Activated effector memory CD4-positive, alpha-beta T cell treated with Interleukin-2 at 50 U/mL for 16 hours (primary cell): ENCODE measurements at places on chromosomes 1 and 21.

DNA sequence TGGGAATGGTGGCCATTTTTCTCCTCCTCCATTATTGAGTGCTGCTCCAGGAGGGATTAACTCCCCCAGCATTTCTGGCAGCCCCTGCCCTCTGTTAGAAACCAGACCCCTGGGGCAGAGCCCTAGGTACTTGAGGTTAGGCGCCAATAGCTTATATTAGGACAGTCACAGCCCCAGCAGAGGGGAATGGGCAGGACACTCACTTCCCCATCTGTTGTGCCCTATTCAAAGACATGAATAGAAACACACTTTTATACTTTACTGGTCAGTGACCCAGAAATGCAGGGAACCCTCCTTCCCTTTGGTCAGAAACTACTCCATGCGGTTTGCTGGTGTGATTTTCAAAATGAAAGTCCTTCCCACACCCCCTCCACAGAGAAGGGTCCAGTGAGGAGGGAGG, 267.7 kb downstream of the PTBP2 start:
- no peak for DNase-seq

- no peak for DNase-seq
Observed at GRCh38 chr1:227789084-227790033, 26.1 kb upstream of the PRSS38 start.

DNA sequence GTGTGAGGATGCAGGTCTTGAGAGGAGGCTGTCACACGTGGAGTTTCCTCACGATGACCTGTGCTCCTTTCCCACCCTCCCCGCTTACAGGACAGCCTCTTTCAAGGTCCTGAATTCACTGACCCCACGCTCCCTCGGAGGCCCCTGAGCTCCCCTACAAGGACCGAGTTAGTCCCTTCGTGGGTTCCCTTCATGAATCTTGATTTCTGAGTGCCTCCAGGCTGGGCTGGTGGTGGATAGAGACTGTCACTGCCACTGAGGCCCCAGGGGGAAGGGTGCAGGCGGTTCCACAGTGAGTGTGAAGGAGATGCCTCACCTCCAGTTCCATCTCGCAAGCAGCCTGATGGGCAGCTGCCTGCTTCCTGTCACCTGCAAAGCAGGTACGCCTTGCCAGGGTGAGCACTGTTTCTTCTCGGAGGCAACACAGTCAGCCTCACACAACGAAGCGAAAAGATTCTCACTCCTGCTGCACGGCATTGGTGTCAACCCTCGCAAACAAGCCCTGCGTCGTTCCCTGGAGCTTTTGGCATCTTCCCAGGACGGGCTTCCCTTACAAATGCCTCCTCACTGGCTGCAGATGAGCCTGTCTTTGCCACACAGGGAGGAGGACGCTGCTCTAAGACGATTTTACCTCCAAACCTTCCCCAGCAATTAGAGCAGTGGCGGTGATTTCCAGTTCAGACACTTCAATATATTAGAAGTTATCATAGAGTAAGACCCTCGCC, 26.7 kb upstream of the PCP4 start:
- DNase-seq: no peak

DNA sequence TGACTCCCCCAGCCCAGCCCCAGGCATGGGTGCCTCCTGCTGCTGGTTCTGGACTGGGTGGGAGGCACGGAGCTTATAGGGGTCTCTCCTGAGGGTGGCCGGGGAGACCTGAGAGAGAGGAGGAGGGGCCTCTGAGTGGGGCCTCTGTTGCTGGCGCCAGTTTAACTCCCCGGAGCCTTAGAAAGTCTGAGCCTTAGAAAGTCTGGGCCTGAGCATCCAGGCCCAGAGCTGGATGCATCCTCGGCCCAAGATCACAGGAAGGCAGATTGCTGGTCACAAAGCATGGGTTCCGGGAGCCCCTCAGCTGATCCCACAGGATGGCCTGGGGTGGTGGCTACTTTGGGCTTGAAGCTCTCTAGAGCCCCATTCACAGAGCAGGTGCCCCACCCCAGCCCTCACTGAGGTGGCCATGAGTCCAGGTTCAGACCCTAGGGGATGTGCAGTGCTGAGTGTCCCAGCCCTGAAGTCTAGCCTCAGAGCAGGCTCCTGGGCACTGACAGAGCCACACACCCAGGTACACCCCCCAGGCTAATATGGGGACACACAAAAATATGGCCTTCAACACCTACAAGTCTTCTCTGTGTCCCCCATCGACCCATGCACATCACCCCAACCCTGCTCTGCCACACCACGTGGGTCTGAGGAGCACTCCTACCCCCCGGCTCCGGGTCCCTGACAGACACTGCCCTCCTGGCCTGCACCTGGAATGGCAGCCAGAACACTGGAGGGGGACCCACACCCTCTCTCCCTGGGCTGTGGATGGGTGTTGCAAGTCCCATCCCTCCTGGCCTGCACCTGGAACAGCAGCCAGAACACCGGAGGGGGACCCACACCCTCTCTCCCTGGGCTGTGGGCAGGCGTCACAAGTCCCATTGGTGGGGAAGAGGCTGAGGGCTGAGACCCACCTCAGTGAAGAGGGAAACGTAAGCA, 9.7 kb downstream of the PLA2G2F start:
- DNase-seq: no peak

DNA sequence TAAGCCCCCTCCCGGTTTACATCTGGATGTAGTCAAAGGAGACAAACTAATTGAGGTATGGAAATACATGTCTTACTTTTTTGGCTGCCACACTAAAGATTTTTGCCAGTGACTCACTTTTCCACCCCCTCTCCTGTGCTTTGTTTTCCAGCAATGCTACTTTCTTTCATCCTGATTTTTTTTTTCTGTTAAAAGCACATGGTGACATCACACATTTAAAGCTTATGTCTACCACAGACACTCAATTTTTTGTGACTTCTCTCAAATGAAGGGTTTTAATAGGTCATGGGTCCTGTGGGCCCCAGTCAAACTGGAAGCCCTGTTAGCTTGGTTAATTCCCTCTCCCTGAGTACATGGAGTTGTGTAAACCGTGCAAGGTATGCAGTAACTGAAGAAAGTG, 2.2 kb downstream of the PPP1R8 start:
- no peak for DNase-seq

DNA sequence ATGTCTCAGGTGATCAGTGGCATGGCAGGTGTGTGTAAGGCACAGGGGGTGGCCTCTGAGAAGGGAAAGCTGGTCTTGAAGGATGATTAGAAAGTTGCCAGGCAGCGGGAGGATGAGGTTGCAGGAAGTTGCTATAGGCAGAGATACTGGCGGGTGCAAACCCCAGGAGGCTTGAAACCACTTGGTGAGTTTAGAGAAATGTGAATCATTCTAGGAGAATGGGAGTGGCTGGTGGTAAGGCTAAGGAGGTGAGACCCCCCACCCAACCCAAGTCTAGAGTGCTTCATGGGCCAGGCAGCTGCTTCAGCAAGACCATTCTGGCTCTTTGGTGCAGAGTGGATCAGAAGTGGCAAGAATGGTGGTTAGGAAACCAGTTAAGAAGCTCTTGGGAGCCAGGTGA, 9.0 kb downstream of the SH2D2A start:
- DNase-seq: no peak

DNA sequence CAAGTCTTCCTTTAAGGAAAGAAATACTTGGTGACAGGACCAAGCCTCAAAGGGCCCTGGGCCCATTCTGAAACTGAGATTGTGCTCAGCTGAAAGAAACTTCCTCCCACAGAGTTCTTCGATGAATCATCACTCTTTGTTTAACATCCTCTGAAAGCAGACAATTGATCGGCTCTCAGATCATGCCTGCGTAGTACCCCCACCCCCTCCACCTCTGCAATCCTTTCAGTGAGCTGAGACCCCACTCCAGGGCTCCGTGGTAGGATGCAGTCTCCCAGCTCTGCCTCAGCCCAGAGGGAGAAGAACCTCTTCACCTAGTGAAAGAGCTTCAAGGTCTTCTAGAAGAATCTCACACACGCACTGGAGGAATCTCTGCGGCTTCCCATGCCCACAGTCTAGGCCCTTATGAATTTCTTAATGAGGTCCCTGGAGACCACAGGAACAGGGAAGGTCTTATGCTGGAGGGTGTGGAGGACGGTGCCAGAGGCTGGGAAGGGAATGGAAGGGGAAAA, 104.9 kb upstream of the SOD1 start:
- peak; percentile 2 for DNase-seq

DNA sequence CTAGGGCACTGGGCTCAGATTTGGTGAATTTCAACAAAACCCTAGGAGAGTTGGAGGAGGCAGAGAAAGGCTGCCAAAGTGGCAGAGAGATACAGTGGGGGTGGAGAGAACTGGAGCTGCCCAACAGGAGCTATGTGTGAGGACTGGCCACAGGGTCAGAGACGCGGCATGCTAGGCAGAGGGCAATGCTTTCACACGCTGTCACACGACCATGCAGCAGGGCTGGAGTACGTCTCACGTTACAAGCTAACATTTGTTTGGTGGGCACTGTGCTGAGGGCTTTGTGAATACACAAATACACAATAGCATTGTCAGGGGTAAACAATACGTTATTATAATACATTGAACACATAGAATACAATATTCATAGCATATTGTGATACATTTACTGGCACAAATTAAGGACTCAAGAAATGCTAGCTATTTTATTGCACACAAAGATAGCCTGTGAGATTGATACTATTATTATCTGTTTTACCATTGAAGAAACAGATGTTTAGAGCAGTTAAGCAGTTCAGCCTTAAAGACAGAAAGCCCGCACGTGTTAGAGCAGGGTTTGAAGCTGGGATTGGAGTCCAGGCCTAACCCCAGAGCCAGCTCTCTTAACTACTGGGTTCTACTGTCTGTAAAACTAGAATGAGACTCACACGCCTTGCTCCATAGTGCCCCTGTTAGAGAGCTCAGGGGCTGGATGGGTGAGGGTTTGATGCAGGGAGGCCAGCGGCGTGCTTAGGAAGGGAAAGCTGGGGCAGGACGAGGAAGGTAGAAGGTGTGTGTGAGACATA, 4.5 kb downstream of the RAB7B start:
- DNase-seq: no peak

- no peak for DNase-seq
Observed at GRCh38 chr1:5909576-5910275, 82.5 kb downstream of the NPHP4 start.

DNA sequence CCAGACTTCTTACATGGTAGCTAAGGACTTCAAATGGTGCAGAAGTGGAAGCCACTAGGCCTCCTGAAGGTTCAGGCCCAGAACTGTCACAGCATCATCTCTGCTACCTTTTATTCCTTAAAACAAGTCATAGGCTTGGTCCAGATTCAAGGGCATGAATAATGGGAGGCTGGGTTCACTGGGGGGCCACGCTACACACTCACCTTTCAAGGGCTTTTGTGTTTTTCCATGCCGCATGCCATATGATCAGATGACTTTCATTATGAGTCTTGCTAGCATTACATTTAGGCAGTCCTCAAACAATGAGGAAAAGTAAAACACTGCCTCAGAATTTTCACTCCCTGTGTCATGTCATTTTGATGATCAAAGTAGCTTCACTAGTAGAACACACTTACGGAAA, 83.4 kb downstream of the VPS26C start:
- no peak for DNase-seq

DNA sequence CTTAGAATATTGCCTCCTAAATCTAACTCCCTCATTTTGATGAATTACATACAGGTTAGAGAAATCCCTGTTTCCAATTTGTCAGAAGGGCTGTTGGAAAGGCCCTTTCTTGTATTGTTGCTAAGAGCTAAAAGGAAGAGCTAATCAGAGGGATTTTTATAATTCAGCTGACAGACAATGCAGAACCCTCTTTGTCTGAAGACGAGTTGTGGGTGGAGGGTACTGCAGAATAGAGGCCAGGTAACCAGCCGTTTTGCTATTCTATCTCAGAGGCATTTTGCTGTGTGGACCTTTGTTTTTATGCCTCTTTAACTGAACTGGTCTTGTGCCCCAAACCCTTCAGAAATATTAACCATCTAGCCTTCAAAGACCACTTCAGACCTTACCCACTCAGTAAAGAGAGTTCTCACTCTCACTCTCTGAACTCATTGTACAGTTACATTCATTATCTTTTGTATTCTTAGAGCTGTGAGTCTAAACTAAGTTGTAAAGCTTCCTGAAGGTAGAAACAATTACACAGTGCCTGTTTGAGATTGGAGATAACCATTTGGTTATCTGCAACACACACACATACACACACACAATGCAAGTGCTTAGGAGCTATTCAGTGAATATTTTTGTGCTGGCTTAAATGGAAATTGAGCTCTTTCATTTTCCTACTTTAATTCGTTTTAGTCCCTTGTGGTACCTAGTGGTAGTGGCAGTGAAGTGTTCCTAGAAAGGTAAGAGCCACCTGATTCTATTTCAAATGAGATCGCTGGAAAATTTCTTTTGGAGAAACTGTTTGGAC, 19.7 kb downstream of the KPNA6 start:
- DNase-seq: no peak

GRCh38 chr1:55213151-55213884, 1.8 kb downstream of the USP24 start:
- DNase-seq: no peak

DNA sequence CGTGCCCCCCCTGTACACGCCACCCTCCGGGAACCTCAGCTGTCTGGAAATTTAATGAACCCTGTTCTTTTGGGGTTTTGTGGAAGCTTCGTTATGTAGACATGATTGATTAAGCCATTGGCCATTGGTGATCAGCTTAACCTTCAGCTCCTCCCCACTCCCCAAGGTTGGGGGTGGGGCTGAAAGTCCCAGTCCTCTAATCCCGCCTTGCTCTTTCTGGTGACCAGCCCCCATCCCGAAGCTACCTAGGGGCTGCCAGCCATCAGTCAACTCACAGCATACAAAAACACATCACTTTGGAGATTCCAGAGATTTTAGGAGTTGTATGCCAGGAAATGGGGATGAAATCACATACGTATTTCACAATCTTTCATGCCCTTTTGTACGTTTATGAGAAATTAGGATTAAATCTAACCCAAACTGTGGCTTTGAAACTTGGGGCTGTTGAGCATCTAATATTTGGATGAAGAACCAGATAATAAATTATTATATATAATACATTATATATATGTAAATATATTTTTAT, 52.3 kb downstream of the BACE2 start:
- no peak for DNase-seq

GRCh38 chr1:19420606-19421005, 64.7 kb downstream of the CAPZB start:
- DNase-seq: no peak

- DNase-seq: no peak
Observed at GRCh38 chr1:20602851-20603450, 14.1 kb downstream of the CDA start.

DNA sequence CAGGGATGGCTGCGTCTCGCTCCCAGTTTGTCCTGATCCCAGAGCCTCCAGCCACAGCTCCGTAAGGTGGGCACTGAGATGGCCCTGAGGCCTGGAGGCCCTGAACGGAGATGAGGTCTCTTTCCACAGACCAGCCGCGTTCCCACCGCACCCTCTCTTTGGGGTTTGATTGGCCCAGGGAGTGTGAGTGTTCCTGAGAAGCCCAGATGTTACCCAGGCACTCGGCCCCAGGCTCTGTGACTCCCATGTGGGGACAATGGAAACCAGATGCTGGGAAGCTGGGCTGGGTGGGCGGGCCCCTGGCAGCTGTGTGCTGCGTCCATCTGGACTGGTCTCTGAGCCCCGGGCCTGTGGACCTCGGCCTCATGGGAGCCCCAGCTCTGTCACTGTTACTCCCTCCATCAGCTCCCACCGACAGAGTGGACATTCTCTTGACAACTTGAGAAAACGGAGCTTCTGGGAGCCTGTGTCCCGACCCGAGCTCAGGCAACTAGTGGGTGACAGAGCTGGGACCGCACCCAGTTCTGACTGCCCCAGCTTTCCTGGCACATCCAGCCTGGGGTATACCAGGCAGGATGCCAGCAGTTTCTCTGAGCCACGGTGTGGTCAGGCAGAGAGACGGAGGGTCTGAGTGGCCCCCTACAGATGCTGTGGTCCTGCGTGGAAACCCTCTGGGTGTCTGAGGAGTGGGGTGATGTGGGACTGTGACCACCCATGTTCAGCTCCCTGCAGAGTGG, 9.8 kb upstream of the COL6A1 start:
- no peak for DNase-seq
